ENCODE measurements at places on chromosomes 6 and 20. TPM values are rescaled to one million over a fixed set of nuclear protein-coding genes. Genes with fewer than 3 reads are reported as not detected.

- no peak for DNase-seq
These were observed 153.2 kb downstream of the TASP1 start for GRCh38 chr20:13485576-13485975.

- no peak for DNase-seq
These were observed 292.1 kb downstream of the CDKAL1 start for GRCh38 chr6:20826378-20826777.

DNA sequence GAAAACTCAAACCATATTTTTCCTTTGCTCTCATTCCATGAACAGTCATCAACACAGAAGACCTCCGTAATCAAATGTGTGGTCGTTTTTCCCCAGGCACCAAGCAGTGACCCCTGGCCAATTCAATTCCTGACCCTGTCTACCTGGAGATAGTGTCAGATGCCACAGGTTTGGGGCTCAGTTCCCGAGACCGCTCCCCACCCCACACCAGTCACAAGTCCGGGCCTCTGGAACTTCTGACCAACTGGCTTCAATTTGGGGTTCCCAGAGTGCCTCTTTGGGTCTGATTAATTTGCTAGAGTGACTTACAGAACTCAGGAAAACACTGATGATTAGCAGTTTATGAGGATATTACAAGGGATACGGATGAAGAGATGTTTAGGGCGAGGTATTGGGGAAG, 6.0 kb downstream of the IGF2R start:
- no peak for DNase-seq

DNA sequence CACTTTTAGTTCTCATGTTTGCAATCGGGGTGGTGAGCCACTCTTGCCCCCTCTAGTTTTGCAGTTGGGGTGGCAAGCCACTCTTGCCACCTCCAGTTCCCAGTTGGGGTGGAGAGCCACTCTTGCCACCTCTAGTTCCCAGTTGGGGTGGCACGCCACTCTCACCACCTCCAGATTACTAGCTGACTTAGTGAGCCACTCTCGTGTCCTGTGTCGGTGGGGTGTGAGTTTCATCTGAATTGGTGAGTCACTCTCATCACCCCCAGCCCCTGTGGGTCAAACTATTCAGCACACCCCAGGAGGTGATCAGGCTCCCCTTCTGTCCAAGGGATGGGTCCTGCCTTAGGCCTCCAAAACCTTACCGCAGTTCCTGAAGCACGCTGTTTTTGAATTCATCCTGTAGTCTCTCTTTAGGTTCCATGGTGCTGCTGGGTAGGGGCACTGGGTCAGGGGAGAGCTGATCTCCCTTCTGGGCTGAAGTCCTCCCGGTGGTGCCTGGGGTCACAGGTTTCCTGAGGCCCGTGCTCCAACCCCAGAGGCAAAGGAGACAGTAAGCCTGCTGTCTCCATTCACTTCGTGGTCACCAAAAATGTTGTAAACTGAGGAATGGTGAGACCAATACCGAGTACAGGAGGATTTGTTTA, 224.2 kb upstream of the SYNCRIP start:
- DNase-seq = no peak

- DNase-seq = peak; percentile 66
These were observed 539 bp downstream of the CDYL start for GRCh38 chr6:4776493-4777393.

GRCh38 chr6:90124874-90125510, 171.7 kb downstream of the BACH2 start:
- no peak for DNase-seq

DNA sequence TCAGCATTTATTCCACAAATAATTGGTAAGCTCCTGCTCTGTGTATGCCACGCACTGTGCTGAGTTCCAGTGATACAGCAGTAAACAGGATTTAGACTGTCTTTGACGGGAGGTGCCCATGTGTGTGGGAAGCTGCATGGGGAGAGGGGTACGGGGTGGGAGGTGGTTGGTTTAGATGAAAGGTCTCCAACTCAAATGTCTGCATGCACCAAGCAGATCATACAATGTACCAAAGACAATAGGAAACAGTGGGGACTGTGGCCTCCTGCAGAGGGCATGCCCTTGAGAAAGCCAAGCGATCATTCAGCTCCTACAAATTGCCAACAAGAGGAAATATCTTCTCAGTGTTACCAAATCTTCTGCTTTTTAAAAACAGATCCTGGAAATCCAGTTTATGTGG, 36.1 kb downstream of the SLC22A2 start:
- DNase-seq = no peak

- no peak for DNase-seq
These were observed 350.5 kb downstream of the PRL start for GRCh38 chr6:21946298-21946783.

DNA sequence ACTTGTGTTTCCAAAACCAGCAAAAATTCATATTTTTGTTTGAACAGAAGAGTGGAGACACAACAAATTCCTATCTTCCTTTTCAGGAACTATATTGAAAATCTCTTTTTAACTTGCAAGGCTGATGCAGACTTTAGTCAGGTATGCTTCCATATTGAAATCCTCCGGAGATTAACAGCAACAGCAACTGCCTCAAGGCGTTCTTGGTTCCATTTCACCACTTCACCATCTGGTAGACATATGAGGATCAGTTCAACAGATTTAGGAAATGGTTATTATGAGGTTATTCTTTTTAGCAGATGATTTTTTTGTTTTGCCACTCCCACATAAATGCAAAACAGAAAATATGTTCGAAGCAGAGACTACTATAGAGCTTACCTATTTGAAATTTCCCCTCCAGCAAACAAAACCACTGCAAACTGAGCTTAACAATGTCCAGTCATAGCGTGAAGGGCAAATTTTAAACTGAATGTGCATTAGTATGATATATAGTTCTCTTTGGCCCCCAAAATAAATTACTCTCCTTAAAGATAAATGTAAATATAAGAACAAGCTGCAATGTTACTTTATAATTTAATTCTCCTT, 520.5 kb upstream of the ADGRB3 start:
- DNase-seq = no peak

DNA sequence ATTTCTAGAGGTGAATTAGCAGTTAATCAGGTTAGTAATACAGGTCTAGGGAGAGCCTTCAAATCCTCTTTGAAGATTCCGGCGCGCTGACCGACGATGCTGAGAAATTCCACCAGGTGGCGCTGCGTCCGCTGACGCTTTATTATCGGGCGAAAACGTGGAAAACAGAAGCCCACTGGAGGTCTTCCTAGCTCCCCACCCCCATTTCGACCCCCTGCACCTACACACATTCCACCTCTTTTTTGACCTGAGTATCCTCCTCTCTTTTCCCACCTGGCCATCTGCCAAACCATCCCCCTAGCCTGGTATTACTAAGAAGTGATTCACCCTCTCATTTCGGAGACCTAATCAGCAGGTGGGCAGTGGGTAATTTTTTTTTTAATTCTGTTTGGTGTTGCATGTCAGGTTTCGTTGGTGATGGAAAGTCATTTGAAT, 65.4 kb upstream of the RIN2 start:
- DNase-seq = peak; percentile 53

DNA sequence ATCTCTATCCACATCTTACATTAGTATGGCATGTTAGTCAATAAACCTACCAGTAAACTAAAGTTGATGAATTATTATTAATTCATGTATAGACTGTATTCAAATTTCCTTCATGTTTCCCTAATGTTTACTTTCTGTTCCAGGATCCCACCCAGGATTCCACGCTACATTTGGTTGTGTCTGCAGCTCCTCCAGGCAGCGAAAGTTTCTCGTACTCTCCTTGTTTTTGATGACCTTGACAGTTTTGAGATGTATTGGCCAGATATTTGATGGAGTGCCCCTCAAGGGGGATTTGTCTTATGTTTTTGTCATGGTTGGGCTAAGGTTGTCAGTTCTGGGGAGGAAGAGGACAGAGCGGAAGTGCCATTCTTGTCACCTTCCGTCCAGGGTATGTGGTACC, 445.2 kb upstream of the CDH4 start:
- DNase-seq = no peak

- DNase-seq = no peak
These were observed 133.9 kb downstream of the HIVEP2 start for GRCh38 chr6:142810952-142811514.

GRCh38 chr6:112065426-112065986, 11.6 kb downstream of the CCN6 start:
- no peak for DNase-seq

- no peak for DNase-seq
These were observed 34.8 kb upstream of the JAG1 start for GRCh38 chr20:10708351-10709185.

DNA sequence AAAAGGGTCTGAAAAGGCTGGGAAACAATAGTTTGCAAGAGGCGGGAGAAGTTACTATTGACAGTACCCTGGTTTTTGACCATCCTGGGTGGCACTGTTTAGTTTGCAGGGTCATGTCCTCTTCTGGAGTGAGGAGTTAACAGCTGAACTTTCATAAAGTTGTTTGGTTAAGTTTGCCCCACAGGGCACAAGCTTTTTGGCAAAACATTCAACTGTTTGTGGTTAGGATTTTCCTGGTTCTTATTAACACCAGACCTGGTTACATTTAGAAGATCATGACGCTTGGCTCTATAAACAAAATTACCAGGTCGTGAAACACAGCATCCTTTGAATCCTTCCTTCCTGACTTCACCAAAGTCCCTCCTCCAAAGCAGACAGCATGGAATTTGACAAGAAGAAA, 106.1 kb downstream of the RIN2 start:
- DNase-seq = no peak

DNA sequence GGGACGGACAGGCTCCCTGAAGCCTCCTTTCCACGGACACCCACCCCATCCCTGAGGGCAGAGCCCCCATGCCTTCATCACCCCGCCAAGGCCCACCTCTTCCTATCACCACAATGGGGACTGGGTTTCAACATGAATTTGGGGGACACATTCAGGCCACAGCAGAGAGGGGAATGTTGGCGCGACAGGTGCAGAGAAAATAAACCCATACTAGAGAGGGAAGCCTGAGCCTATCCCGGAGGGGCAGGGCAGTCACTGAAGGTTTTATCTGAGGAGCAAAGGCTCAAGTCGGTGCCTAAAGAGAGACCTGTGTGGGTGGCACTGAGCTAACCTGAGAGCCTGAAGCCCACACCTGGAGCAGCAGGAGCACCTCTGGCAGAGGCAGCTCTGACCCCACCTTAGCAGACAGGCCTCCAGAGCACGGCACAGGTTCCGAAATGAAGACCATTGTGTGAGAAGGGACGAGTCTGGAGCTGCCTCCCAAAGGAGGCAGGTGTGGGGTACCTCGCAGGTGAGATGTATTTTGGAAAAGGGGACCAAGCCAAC, 180.6 kb upstream of the PDE10A start:
- no peak for DNase-seq

DNA sequence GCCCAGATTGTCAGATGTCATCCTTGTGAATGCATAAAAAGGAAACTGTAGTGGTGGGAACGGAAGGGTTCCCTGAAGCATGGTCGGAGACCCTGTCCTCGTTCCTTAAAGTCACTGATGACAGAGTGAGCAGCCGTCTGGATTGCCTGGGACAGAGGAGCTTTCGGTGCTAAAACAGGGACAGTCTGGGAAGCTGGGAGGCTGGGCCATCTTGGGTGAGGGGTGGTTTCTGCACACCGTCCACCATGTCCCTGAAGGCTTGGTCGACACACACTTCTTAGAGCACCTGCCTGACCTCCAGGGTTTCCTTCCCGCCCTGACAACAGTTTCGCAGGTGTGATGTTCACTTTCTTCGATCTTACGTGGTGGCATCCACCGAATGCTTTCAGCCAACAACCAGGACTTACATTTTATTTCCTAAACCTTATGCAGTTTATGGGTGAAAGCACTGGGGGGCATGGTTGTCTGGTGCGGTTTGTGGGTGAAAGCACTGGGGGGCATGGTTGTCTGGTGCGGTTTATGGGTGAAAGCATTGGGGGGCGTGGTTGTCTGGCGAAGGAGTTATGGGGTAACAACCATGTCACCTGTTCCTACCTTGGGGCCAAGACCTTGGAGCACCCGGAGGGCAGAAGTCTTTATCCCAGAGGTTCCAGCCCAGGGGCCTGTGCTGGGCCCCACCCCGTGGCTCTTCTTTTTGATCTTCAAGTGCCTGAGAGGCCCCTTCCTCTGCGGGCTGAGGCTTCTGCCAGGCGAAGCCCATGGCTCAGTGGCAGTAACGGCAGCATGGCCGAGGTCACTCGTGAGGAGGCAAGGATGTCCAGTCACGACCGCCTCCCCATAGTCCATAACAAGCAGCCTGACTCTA, 81.7 kb upstream of the FRMD1 start:
- no peak for DNase-seq

- DNase-seq = no peak
These were observed 659.0 kb upstream of the HS3ST5 start for GRCh38 chr6:115001731-115002350.

DNA sequence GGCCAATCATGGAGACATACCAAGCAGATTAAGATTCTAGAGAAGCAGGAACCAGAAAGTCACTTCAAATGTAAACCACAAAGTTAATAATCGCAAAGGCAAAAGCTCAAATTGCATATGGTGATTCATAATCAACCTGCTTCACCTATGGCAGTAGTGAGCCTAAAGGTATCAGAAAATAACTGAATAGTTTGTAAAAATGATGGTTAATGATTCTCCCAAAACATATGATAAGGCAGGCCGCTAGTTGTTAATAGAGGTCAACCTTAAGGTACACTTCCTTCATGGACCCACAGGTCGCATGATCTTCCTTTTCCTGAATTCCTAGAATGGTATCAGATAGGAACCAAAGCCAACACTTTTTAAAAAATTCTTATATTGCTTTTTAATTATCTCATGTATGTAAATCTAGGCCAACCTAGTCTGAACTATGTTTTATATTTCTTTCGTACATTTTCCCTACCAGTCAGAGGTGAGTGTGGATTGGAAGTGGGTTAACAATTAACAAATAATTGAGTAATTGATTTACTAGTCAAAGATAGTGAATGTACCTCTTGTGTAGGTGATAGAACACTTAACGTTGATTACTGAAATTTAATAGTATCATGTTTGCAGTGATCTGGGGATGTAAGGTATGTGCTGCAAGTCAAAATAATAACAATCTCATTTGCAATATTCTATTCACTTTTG, 16.4 kb downstream of the TAAR2 start:
- no peak for DNase-seq

GRCh38 chr6:23775127-23775526, 350.9 kb upstream of the NRSN1 start:
- no peak for DNase-seq

GRCh38 chr6:39054577-39055142, 6.1 kb downstream of the GLP1R start:
- no peak for DNase-seq

PLAGL2 gene
- 6.9 TPM for total RNA-seq

MLIP gene
- total RNA-seq = 248 TPM

TMEM151B gene
- total RNA-seq = 0.05 TPM

PRSS16 gene
- total RNA-seq = 0.88 TPM

C6orf52 gene
- total RNA-seq = not detected

SUMO4 gene
- total RNA-seq = 0.71 TPM

SLC4A11 gene
- total RNA-seq = 0.52 TPM

APOBEC2 gene
- 42.1 TPM for total RNA-seq
